Activated T-helper 2 cell treated with anti-CD3 and anti-CD28 coated beads, Interferon-gamma antibody, Interleukin-2, Interleukin-4, amounts not matched to agents 10 μg/mL and 5 μg/mL and 100 μg/mL, durations not matched to agents 14 hours and 24 hours and 36 hours (primary cell): ENCODE measurements at places on chromosomes 12 and 14. TPM values are rescaled to one million over a fixed set of nuclear protein-coding genes. Genes with fewer than 3 reads are reported as not detected.

Gene TOMM20L
- not detected in 2 replicates for total RNA-seq

Gene TDP1
- total RNA-seq: 95.6 and 97.5 TPM in 2 replicates

Gene TBC1D30
- total RNA-seq: 0.84 and 0.90 TPM in 2 replicates

Gene VPS37B
- total RNA-seq: 11.5 and 11.7 TPM in 2 replicates

Gene PRPH
- not detected in 2 replicates for total RNA-seq

Gene DAO
- total RNA-seq: not detected in 2 replicates
